Panc1 (cell line): ENCODE measurements at places on chromosomes 7 and 10.
A peak's percentile ranks its signal among the peaks of the same experiment; 100 is the strongest.

DNA sequence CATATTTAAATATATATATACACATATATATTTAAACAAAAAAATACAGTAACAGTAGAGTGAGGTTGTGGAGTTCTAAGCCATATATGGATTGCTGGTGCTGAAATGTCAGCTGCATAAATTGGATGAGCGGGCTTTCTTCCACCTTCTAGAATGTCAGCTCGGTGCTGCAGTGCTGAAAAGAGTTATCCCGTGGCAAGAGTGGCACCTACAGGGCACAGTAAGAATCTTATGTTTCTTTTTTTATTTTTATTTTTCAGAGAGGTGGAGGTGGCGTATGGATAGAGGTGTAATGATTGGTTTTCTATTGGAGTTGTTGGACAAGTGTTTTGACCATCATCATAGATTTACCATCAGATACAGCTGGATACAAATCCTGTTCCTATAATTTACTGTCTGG, 86.2 kb upstream of the DYNC1I1 start:
- DNase-seq: peak; percentile 54
- H3K27me3 ChIP-seq: no peaks in the 10 kb centered on the region
- no peak overlapping the region for H3K4me3 ChIP-seq
- no peaks in the 10 kb centered on the region for H3K4me1 ChIP-seq
- H3K36me3 ChIP-seq: no peaks in the 10 kb centered on the region

DNA sequence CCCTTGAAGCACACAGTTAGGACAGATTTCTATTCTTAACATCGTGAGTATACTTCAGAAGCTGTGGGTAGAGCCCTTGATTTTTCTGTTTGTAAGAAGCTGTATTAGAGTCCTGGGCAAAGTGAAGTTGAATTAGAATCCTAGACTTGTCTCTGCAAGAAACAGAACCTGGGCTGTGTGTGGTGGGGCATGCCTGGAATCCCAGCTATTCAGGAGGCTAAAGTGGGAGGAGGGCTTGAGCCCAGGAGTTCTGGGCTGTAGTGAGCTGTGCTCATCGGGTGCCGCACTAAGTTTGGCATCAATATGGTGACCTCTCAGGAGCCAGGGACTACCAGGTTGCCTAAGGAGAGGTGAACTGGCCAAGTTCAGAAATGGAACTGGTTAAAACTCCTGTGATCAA, 183.4 kb downstream of the GNAI1 start:
- no peaks in the 10 kb centered on the region for H3K36me3 ChIP-seq
- no peak overlapping the region for H3K27ac ChIP-seq
- H3K4me3 ChIP-seq: no peak overlapping the region
- no peak for DNase-seq

DNA sequence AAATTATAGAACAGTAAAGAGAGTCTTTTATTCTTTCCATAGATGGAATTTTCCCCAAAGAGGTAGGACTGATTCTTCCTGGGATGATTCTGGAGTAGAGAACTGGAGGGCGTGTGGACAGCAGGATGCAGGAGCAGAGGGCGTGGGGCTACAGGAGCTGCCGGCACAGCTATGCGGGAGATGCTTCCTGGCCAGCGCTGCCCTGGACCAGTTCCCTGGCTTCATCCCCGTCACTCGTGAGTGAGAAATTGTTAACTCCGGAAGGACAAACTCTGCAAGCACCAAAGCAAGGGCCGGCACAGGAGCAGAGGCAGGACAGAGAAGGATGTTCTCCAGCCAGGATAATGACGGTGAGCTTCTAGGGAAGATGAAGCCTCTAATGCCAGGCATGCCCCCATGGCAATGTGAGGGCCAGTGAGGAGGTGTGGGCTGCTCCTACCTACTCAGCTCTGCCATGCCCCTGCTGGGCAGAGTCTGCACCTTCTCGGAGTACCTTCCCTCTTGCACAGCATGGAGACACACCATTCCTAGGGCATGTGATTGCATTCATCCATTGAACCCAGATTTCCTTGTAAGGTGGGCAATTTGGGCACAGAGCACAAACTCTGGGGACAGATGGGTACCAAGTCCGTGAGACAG, 760.9 kb upstream of the IGFBP3 start:
- H3K27ac ChIP-seq: no peak overlapping the region
- H3K27me3 ChIP-seq: no peaks in the 10 kb centered on the region
- H3K4me3 ChIP-seq: no peak overlapping the region

- H3K36me3 ChIP-seq: no peaks in the 10 kb centered on the region
- DNase-seq: no peak
- peak overlapping the region; percentile 71; the same call in 1 of the 2 replicates for H3K27ac ChIP-seq
- no peaks in the 10 kb centered on the region for H3K27me3 ChIP-seq
These were observed 55.0 kb downstream of the HDAC9 start for GRCh38 chr7:18550574-18550973.

DNA sequence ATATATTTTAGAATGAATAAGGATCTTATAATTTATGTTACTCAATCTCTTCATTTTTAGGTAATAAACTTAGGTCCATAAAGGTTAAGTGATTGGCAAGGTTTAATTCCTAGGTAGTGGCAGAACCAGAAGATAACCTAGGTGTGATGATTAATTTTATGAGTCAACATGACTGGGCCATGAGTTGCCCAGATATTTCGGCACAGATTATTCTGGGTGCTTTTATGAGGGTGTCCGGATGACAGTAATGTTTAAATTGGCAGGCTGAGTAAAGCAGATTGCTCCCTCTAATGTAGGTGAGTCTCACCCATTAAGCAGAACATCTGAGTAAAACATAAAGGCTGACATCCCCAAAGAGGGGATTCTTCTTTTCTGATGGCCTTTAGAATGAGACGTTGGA, 1349.3 kb upstream of the CELF2 start:
- no peak for DNase-seq
- H3K36me3 ChIP-seq: no peaks in the 10 kb centered on the region
- H3K27ac ChIP-seq: no peak overlapping the region
- H3K4me1 ChIP-seq: no peaks in the 10 kb centered on the region
- no peaks in the 10 kb centered on the region for H3K27me3 ChIP-seq

DNA sequence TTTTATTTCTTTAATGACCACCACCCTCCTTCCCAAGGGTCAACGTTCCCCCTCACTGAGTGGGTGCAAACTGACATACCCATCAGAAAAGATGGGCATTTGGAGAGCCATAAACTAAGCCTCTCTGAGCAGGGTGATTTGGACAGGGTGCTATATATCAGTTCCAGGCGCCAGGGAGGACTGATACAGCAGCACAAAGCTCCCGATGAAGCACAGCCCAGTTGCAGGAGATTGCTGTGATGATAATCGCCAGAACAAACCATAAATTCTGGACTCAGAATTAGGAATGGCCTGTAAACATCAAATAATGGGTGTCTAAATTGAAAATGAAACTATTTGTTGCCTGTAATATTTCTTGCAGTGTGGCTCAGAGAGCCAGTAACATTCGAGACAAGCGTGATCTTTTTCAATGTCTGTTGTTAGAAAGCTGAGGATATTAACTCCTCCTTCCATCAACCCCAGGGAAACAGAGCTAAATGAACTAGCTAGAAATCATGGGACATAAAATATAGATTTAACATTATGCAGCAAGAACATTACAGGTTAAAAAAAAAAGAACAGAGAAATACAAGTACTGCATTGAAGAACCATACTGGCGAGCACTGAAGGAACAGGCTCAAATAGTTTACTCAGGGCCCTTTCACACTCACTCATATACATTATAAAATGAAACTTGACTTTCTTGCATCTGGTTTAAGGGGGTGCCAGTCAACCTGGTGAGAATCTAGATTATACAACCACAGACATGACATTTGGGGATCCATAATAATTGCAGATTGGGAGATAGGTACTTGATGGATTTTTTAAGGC, 137.5 kb upstream of the LRRTM3 start:
- no peak for DNase-seq
- H3K4me1 ChIP-seq: no peaks in the 10 kb centered on the region
- no peak overlapping the region for H3K27ac ChIP-seq

- no peaks in the 10 kb centered on the region for H3K27me3 ChIP-seq
- no peaks in the 10 kb centered on the region for H3K36me3 ChIP-seq
- no peak overlapping the region for H3K27ac ChIP-seq
These were observed 659.5 kb upstream of the MBL2 start for GRCh38 chr10:53432035-53432434.

DNA sequence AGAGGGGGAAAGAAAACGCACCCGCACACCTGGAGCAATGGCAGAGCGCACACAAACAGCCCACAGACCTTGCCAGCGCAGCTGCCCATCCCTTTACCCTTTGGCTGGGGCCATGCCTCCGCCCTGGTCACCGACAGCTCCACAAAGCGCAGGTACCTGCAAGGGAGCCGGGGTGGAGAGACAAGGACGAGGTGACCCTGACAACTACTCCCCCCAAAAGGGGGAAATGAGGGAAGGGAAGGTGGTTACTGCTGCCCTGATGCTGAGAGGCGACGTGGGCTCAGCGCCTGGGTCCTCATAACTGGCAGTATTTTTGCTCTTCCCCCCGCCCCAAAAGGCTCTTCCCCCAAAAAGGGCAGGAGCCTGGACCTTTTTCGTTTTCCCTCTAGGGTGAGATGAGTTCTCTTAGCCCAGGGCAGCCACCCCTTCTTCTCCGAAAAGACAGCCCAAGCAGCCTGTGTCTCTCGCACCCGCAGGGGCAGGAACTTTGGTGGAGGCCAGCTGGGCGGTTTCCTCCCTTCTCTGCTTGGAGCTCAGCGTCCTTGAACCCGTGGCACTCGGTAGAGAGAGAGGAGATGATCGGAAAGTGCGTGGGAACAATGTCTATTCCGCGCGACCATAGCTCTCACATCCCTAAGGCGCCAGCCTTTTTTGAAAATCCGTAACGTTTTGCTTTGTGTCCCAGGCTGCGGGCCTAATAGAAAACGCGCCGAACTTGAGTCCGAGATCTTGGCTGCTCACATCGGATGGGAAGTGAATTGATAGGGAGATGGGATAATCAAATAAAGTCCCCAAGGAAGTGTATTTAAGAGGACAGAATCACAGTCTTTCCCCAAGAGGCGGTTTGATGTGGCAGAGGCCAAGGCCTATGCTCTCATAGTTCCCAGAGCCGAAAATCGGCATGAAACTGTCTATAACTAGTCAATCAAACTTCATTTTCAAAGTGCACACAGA, 1.0 kb downstream of the NKX2-3 start:
- peaks cover 18% of the 10 kb centered on the region for H3K27me3 ChIP-seq
- DNase-seq: no peak
- H3K27ac ChIP-seq: no peak overlapping the region
- H3K4me3 ChIP-seq: peak overlapping the region; percentile 54; the same call in 1 of the 2 replicates

DNA sequence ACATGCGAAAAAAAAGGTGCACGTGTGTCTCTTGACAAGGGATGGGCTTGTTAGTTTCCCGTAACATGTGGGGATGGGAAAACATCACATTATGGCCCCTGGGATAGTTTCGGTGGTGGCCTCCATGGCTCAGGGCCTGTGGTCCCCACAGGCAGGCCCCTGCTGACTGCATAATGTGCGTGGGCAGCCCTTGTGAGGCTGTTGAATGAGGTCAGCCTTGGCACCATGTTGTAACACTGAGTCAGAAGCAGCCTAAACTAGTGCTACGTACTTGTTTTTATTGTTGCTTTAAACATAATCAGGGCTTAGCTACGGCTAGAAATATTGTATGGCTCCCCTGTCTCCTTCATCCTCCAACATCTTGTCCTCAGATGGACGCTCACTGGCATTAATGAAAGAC, 80.6 kb downstream of the BEND7 start:
- no peaks in the 10 kb centered on the region for H3K4me1 ChIP-seq
- no peak for DNase-seq
- no peak overlapping the region for H3K27ac ChIP-seq

DNA sequence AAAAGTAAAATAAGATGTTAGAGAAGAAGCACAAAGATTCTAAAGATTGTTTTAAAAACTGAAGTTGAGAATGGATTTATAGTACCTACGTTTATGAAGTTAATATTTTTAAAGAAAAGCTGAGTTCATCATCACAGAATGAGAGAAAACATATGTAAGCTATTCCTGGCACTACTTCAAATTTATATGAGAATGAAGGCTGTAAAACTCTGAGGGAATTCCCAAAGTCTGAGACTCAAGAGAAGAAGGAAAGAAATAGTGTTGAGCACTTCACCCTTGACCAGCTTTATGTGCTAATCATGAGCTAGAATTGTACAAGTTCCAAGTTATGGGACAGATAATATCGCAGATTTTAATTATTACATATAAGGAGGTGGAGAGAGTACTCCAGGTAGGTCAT, 323.7 kb upstream of the GNAI1 start:
- H3K27ac ChIP-seq: no peak overlapping the region
- no peaks in the 10 kb centered on the region for H3K36me3 ChIP-seq
- no peak for DNase-seq
- H3K4me3 ChIP-seq: no peak overlapping the region

DNA sequence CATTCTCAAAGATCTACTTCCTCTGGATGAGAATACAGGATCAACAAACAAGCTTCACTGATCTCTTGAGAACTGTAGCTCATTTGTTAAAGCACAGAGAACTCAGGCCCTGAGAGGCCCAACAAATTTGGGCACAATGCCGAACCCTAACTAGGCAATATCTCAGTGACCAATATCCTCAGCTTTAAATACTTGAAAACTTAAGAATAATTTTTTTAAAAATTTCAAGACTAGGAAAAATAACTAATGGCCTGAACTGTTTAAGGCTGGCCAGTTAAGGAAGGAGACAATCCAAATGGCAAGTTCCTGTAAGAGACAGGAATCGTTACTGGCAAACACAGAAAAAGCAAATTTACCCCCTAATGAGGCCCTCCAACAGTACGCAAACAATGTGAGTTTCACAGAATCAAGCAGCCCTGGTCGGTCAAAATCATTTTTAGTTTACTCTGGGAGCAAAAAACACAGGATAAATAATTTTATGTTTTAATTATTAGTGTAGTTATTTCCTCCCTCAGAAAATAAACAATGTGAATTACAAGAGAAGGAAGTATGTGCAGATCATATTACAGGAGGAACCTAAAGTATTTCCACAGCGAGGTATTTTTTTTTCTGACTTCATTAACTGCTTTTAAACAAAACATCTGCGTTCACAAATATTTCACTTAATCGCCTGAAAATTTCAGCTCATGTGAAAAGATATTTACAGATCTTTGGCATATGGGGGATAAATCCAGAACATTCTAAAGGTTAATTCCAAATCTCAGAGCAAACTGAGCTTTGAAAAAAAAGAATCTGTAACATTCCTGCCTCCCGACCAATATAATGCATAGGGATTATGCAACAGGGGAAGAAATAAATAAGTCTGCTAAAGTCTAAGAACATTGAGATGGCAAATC, 39.5 kb downstream of the NT5C2 start:
- peak overlapping the region; percentile 88 for H3K27ac ChIP-seq
- DNase-seq: no peak
- H3K27me3 ChIP-seq: no peaks in the 10 kb centered on the region
- peaks cover 35% of the 10 kb centered on the region for H3K36me3 ChIP-seq
- H3K4me3 ChIP-seq: no peak overlapping the region; the same call in 1 of the 2 replicates
- H3K4me1 ChIP-seq: peaks cover 42% of the 10 kb centered on the region

DNA sequence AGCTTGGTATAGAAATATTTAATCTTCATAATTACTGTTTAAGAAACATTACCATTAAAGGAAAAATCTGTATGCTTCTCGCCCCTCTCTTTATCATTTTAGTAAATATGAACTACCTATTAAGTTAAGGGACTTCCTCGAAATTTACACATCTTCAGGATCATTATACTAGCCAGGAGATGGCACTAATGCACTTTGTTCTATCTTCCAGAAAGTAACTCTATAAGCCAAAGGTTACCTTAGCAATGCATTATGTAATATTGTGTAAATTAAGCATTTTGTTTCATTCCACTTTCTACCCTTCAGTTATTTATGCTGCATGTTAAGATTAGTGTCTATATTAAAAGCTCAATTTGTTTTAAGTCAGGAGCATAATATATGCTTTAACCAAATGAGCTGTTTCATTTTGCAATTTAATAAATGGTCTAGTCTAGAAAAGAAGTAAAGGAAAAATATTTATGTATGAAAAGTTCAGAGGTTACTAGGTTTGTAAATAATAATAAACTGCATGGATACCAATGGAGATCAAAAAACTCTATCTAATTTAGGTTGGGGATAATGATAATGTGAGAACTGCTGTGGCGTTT, 128.5 kb downstream of the ANKRD7 start:
- H3K4me3 ChIP-seq: no peak overlapping the region
- no peaks in the 10 kb centered on the region for H3K27me3 ChIP-seq
- no peaks in the 10 kb centered on the region for H3K36me3 ChIP-seq
- H3K27ac ChIP-seq: no peak overlapping the region
- DNase-seq: peak; percentile 5
